ENCODE measurements at places on chromosomes 11 and 22. TPM values are rescaled to one million over a fixed set of nuclear protein-coding genes. Genes with fewer than 3 reads are reported as not detected.

Gene BTBD18
- not detected for total RNA-seq

Gene MPPED2
- total RNA-seq, result 1.6 TPM

DNA sequence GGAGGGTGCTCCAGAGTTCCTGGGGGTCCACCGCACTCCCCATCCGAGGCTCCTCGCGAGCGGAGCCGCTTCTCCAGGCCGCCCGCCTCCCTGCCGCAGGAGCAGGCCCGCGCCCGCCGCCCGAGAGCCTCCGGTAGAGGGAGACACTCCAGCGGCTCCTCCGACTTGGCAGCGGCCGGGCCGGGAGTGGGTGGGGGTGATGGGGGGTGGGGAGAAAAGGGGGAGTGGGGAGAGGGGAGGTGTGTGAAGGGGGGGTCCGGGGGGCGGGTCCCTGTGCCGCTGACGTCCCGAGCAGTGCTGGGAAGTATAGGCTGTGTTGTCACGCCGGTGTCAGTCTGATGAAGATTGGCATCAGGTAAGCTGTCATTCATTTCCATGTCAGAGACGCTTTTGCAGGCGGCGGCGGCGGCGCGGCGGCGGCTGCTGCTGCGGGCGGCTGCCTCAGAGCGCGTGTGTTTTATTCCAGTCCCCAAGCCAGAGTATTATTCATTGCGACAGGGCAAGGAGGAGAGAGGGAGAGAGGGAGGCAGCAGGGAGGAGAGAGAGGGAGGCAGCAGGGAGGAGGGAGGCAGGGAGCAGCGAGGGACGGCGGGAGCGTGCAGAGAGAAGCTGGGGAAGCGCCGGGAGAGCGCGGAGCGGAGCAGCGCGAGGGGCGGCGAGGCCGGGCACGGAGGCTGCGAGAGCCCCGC is at the start of gene PKNOX2:
Gene PKNOX2 (plus strand): TSS at position 330 of the 689 bp plus-strand sequence. CDS start 186,555 bp downstream, outside the sequence.
- DNase-seq, result peak; percentile 81

DNA sequence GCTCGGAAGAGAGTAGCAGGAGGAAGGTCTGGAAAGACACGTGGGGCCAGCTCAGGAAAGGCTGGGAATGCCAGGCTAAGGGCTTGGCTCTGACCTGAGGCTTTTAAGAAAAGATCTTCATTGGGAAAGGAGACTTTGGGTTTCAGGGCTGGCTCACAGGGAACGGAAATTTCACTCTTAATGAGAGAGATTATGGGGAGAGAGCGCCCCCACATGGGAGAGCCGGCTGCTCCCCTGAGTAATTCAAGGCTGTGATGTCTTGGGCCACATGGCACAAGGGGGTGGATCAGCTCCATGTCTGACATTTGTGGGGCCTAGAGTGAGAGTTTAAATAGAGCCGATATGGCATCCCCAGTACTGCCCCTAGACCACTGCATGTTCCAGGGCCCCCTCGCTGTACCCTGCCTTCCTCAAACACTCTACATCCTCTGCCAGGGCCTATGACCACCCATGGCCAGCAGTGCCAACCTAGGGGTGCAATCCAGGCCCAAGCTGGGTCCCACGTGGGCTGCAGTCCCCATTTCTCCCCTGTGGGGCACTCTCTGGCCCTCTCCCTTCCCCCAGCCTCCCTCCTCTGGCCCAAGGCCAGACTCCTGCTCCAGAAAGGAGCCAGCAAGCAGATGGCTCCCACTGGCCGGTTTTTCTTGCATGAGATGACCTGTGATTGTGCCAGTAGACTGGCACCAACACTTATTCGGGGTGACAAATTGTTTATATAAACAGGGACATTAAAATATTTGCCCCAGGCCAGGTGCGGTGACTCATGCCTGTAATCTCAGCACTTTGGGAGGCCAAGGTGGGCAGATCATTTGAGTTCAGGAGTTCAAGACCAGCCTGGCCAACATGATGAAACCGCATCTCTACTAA is 75.2 kb downstream of the ISX start:
- no peak for DNase-seq

GRCh38 chr11:129817534-129818051 is 1.9 kb downstream of the TMEM45B start:
- no peak for DNase-seq

- DNase-seq, result no peak
Measured at GRCh38 chr11:119343726-119344125, 2.8 kb downstream of the MFRP start.

Gene FGF4
- not detected for total RNA-seq

DNA sequence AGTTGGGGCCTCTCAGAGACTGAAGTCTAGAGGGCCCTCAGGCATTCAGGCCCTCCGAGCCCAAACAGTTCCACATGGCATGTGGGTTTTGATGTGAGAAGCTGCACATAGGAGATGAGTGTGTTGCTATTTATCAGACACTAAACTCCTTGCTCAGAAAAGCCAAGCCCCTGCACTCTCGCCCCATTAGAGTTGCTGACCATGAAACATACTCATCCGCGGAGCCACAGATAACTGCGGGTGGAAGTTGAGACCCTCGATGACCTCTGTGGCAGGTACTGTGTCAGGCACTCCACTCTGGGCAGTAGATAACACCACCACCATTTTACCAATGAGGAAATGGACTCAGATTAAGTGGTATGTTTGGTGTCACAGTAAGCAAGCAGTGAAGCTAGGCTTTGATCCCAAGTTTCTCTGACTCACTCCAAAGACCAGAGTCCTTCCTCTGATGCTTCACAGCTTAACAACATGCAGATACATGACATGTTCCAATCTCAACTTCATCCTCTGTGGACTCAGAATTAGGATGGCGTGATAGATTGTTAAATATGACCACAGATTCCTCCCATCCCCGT is 202.1 kb downstream of the ADAMTS15 start:
- DNase-seq, result no peak

DNA sequence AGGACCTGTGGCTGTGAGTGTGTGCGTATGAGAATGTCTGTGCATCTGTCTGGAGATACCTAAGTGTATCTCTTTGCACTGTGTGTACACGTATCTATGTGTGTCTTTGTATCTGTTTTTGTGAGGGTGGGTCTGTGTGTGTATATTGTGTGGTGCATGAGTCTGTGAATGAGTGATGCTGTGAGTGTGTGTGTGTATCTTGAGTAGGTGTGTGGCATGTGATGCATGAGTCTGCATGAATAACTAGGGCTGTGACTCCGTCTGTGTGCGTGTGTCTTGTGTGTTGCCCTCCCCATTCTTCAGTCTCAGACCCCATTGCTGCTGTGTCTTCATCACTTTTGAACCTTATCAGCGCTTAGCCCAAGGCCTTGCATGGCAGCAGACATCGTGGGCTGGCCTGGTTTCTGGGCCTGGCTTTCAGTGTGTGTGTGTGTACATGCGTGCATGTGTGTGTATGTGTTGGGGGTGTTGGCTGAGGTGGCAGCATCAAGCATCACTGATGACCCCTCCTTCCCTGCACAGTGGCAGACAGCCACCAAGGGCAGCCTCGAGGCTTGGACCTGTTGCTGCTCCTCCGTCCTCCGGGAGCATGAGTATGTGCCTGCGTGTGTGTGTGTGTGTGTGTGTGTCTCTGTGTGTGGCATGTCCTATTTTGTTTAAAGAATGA is 1.4 kb downstream of the SGSM1 start:
- DNase-seq, result no peak

Gene ZBTB44
- 27.7 TPM for total RNA-seq

- DNase-seq, result no peak
Measured at GRCh38 chr22:31945443-31945855, 1.1 kb downstream of the YWHAH start.

- no peak for DNase-seq
Measured at GRCh38 chr11:117045956-117046355, 52.3 kb downstream of the SIK3 start.

Gene BSX
- total RNA-seq, result not detected

DNA sequence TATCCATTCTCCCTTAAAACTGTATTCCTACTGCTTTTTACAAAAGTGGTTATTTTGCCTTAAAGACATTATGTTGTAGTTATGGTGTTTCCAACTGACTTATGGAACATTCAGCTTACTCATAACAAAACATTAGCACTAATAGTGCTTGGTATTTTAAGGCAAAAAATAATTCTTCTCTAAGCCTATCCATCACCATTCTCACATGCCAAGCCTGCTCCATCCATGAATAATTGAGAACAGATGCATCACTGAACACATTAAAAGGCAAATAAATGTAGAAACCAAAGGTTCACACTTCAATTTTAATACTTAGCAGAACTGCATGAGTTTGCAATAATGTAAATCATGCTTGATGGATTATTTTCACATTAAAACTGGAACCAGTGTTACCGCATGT is 42.3 kb upstream of the DDI1 start:
- DNase-seq, result no peak

GRCh38 chr11:126756855-126757254 is 243.7 kb downstream of the KIRREL3 start:
- no peak for DNase-seq

DNA sequence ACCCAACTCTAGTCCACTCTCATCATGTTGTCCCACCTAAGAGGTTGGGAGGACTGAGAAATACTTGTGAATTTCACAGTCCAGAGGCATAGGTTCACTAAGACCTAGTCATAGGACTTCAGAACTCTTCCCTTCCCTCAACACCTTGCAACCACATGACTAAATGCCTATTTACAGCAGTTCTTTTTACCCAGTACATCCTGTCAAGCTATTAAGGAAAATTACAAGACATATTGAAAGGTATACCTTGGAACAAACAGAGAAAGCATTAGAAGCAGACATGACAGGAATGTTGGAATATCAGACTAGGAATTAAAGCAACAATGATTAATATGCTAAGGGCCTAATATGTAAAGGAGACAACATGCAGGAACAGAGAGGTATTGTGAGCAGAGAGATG is 563.8 kb upstream of the LRRC4C start:
- no peak for DNase-seq

- no peak for DNase-seq
Measured at GRCh38 chr11:95358511-95359340, 127.7 kb upstream of the SESN3 start.

DNA sequence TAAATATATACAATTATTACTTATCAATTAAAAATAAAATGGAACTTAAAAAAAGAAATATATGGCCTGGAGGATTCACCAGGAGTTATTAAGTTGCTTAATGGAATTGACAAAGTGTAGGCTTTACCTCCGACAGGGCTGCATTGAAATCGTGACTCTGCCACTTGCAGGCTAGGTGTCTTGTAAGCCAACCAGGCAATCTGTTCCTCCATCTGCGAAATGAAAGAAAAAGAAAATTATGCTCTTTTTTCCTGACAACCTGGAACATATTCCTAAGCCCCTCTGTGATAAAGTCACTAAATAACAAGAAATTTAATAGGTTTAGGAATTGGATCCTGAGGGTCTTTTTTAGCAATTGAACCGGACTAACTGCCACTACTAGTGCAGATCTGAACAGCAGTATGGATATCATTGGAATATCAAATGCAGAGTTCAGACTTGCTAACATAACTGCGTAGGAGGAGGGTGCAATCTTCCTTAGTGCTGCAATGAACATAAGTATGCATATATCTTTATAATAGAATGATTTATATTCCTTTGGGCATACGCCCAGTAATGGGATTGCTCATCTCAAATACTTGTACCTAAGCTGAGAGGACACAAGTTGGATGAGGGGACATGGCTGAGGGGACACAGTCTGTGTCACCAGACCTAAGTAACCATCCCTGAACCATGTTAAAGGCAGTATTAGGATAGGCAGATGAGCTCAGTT is 42.5 kb upstream of the CEP126 start:
- no peak for DNase-seq

DNA sequence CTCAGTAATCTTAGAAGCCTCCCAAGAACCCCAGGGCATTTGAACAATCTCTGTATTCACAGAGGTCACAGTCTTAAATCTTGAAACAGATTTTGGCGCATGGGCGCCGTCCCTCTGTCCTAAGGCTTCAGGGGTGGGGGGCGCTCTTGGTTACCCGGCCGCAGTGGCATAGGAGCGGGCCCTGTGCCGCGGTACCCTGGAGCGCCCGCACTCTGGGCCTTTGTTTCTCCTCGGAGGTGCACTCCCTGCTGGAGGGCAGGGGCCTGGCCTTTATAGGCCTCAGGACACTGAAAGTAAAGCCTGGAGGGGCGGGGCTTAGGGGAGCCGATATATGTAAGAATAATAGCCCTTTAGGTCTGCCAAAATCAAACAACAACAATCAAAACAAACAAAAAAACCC is 197.3 kb upstream of the FOLH1 start:
- DNase-seq, result no peak

- peak; percentile 51 for DNase-seq
Measured at GRCh38 chr11:131408025-131408640, 37.7 kb downstream of the NTM start.

GRCh38 chr11:10602366-10602765 is 33.9 kb upstream of the LYVE1 start:
- DNase-seq, result no peak

GRCh38 chr11:103494491-103494890 is 385.3 kb downstream of the DYNC2H1 start:
- DNase-seq, result no peak

Gene RIC3
- total RNA-seq, result 8.5 TPM

Gene SHANK3
- 12.3 TPM for total RNA-seq

- no peak for DNase-seq
Measured at GRCh38 chr22:36463783-36464184, 17.7 kb downstream of the TXN2 start.

GRCh38 chr11:111935317-111936039 is 1.7 kb upstream of the DIXDC1 start:
- peak; percentile 53 for DNase-seq

- DNase-seq, result no peak
Measured at GRCh38 chr11:107702723-107703122, 9.1 kb downstream of the SLN start.

- peak; percentile 90 for DNase-seq
Measured at GRCh38 chr22:27581688-27582087, 219.9 kb downstream of the MN1 start.

Gene B4GALNT4
- total RNA-seq, result 0.39 TPM

- DNase-seq, result no peak
Measured at GRCh38 chr11:30811226-30811755, 225.1 kb upstream of the MPPED2 start.

DNA sequence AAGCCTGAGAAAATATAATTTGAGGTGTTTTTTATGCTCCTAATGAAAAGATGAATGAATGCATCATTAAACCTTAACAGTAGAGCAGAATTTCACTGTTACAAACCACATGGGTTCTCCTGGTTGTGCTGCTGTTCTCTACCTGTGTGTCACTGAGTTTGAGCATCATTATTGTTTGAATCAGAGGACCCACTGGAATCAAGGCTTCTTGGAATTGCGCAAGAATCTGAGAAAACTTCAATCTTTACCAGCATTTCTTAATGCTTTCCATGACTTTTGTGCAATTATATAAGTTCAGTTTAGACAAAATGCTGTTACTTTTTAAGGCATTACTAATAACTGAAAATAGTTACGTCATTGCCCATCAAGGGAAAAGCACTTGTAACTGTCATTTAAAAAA is 18.8 kb upstream of the RBX1 start:
- DNase-seq, result no peak

- no peak for DNase-seq
Measured at GRCh38 chr22:33381531-33382406, 323.6 kb upstream of the SYN3 start.

Gene CDC42EP1
- total RNA-seq, result 34.8 TPM

- DNase-seq, result no peak
Measured at GRCh38 chr11:17630936-17631335, 83.9 kb downstream of the OTOG start.

Measured in right atrium auricular region (tissue), 2 donors.